ENCODE measurements at places on chromosomes 3 and 15.

- no peak for DNase-seq
Measured at GRCh38 chr15:62145015-62145735, 19.9 kb downstream of the C2CD4B start.

- no peak for DNase-seq
Measured at GRCh38 chr3:177609613-177610012, 412.3 kb upstream of the TBL1XR1 start.

GRCh38 chr3:7367968-7368367 lies 507.1 kb downstream of the GRM7 start:
- no peak for DNase-seq

GRCh38 chr15:71806452-71806931 lies 3.9 kb upstream of the NR2E3 start:
- DNase-seq: peak; percentile 96

GRCh38 chr3:11948866-11949265 lies 55.3 kb upstream of the SYN2 start:
- no peak for DNase-seq

- DNase-seq: no peak
Measured at GRCh38 chr3:137347817-137348368, 390.1 kb downstream of the IL20RB start.

DNA sequence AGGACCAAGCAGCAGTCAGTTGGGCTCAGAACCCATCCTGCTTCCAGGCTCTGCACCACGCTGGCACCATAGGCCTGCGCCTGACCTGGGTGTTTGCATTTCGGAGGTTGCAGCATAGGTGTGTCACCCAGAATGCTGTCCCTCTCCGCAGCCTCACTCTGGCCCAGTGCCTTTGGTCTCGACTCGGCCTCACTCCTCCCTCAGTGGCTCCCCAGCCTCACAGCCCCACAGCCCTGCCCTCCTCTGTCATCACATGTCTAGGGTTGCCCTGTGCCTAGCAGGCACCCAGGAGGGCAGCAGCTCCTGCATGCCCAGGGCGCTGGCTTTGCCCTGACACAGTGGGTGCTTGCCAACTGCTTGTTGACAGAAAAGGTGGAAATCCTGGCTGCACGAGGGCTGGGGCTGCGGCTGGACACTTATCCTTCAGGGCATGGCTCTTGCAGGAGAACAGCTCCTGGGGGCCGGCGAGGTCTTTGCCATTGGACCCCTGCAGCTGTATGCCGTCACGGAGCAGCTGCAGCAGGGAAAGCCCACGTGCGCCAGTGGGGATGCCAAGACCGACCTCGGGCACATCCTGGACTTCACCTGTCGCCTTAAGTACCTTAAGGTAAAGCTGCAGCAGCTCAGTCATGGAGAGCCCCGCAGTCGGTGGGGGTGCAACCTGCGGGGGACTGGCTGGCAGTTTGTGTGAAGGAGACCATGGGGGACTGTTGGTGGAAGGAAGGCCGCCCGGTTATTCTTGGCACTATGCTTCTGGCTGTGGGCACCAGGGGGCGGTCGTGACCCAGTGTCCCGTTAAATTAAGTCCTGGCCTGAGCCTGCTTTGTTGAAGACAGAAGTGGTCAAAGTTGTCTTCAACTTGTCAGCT lies 16.2 kb downstream of the NISCH start:
- no peak for DNase-seq

- no peak for DNase-seq
Measured at GRCh38 chr3:129658110-129658843, 51.8 kb upstream of the PLXND1 start.

GRCh38 chr15:73156431-73157191 lies 104.3 kb downstream of the NEO1 start:
- no peak for DNase-seq

DNA sequence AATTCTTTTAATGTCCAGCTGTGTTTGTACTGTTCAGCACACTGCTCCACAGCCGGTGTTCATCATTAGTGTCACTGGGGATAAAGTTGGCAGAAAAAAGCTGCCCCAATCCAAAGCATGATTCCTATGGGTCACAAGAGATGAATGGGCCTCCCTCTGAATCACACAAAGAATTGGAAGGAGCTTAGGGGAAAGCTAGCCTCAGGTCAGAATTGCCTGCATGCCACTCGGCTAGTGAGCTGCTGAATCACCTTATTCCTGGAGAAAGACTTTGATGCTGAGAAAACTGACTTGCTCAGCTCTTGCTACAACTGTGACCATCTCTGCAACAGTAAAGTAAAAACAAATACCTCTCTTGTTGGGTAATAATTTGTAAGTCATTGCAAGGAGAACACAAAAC lies 3.5 kb downstream of the CCK start:
- no peak for DNase-seq

GRCh38 chr3:194176274-194176991 lies 40.5 kb downstream of the HES1 start:
- DNase-seq: no peak

GRCh38 chr3:135329479-135329878 lies 534.4 kb downstream of the EPHB1 start:
- no peak for DNase-seq

GRCh38 chr3:26559227-26559626 lies 63.3 kb upstream of the LRRC3B start:
- DNase-seq: no peak

Measured in NCI-H82 (cell line).